Caudate nucleus (tissue), 63 donors: ENCODE measurements at places on chromosomes 16 and 17.

DNA sequence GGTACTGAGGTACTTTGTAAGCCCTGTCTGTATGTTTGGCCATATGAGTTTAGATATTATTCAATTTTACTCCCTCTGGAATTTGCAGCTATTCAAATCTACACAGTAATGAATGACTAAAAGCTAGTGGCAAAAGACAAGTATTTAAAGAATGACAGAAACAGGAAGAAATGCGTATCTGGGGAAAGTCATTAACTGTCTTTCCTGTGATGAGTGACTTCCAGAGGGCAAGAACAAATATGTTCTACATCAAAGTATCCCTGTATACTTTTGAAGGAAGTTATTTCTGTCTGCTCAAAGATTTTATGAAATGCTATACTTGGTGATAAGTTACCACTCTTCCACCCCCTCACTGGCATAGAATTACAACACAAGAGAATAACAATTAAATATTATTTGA, 489.3 kb upstream of the SOX9 start:
- DNase-seq: no peak

- no peak for DNase-seq
Observed at GRCh38 chr17:42922294-42922693, 21.7 kb downstream of the G6PC1 start.

GRCh38 chr16:11152677-11153331, 103.2 kb downstream of the SOCS1 start:
- no peak for DNase-seq

DNA sequence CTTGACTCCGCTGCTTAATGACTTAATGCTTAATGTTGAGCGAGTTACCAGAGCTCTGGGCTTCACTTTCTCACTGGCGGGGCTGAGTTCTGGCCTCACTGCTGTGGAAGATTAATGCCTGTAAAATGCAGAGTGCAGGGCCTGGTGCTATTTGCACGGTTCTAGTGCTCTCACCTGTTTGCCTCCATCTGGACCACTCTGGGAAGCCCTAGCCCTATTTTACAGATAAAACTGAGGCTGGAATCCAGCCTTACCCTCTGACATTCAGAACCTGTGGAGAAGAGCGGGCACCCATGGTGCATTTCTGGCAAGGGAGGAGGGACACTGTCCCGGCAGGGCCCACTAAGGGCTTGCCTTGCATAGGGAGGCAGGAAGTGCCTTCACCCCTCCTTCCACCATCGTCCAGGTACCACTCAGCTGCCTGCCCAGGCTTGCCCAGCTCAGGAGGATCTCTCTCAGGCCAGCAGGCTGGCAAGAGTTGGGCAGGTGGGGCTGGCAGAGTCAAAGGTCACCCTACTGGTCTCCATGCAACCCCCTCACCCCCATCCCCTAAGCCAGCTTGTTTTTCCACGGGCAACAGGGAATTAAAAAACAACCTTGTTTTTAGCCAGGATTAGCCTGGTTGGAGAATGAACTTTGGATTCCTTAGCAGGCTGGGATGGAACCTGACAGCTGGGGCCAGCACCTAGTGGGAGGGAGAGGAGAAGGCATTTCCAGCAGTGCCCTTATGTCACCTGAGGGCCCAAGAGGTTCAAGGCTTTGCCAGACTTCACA, 4.1 kb upstream of the UBALD1 start:
- DNase-seq: no peak

DNA sequence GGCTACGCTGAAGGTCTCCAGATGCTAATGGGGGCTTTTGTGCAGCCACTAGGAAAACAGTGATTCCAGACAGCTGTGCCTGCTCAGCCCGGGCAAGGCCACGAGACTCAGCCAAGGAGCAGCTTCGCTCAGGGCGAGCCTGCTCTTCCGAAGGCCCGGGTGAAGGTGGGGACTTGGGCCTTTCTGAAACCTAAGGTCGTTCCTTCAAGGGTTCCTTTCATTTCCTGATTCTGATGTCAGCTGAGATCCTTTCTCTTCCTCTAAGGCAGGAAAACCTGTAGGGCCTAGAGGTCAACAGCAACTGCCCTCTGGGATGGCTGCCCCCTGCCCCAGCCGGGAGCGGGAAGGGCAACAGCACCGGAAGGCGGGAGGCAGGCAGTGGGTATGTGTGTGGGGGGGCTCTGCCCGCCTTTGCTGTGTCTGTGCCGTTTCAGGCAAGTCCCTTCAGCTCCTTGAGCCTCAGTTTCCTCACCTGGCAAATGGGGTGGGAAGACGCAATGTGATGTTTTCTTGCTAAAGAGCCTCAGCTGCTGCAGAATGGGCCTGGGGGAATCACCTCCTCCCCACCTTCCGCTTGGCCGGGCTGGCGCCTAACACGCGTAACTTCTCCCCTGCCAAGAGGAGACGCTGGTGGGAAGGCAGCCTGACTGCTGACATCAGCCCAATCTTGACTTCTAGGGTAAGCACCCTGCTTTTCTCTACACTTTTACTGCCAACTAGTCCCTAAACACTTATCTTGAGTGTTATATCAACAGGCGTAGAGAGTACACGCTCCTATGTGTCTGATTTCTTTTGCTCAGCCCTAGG, 32.8 kb downstream of the IRF8 start:
- no peak for DNase-seq

- DNase-seq: no peak
Observed at GRCh38 chr17:57953219-57953618, 2.0 kb downstream of the CUEDC1 start.

DNA sequence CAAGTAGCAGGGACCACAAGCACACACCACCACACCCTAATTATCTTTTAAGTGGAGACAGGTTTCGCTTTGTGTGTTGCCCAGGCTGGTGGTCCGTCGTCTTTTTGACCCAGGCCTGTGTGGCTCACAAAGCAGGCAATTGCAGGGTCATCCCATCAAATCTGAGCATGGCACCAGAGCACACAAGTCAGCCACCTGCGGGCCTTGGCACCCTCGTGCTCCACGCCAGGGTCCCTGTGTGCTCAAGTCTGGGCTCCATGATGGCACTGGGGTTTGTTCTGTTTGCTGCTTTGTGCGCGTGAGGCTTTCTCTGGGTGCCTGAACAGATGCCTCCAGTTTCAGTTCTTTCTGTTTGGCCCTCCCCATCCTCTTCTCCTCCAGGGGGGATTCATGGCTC, 2.4 kb upstream of the CAPN15 start:
- DNase-seq: no peak

DNA sequence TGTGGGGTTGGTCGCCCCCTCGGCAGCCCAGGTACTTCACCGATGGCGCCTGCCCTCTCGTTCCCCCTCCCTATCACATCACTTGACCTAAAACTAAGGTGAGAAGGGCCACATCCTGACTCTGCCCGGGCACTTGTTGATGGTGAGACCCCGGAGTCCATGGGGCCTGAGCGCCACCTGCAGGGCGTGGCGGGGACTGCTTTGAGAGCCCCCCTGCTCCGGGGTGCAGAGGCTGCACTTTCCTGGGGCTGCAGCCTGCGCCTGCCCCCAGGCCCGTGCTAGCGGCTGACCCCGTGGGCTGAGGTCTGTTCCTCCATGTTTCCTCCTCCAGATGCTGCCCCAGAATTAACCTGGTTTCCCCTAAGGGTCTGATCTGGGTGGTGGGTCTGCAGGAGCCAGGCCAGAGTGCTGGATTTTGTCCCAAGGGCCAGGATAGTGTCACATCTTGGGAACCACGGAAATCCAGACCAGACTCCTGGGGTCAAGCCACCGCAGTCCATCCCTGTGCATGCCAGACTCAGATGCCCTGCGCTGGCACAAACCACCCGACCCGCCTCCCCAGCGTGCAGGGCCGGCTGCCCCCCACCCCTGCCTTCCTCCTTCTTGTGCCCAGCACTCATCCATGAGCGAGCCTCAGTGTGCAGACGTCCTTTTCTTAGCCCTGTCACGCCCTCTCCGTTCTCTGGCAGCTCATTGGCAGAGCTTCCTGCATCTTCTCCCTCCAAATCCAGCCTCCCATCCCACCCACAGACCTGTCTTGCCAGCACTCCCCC, 2.7 kb downstream of the NDUFAF8 start:
- no peak for DNase-seq

DNA sequence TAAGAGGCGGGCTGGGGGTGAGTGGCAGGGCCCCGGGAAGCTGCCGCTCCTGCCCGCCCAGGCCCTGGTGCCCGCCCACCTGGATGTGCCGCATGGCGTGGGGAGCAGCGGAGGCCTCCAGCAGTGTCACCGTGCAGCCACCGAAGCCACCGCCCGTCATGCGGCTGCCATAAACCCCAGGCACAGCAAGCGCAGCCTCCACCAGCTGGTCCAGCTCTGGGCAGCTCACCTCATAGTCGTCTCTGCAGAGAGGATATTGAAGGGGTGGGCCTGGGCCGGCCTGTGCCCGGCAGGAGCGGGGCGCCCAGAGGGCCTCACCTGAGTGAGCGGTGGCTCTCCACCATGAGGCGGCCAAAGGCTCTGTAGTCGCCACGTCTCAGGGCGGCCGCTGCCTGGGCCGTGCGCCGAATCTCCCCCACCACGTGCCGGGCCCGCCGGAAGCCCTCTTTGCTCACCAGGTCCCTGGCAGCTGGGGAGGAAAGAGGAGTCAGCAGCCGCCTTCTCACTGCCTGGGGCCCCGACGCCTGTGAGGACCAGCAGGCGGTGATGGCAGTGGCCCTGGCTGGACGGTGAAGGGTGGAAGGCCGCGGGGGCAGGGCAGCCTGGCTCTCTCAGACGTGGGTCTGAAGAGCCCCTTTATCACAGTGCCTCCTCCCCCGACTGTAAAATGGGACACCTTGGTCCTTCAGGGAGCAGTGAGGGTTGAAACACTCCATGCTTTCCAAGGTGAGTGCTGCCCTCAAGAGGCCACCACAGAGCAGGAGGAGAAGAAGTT, 6.7 kb downstream of the GALK1 start:
- DNase-seq: no peak

- no peak for DNase-seq
Observed at GRCh38 chr17:37168731-37169353, 206.9 kb upstream of the C17orf78 start.

DNA sequence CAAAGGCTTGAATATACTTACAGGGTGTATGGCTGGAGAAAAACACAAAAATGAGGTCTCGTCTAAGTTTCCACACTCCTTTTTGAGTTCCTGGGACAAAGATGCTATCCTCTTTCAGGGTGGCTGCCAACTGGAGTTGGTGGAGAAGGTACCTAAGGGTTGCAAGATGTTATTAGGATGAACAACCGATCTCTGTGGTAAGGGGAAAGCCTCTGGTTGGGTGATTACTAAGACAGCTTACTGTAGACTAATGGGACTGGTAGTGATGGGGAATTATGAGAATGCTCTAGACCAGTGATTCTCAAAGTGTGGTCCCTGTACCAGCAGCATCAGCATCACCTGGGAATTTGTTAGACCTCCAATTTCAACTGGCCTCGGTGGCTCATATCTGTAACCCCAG, 6.0 kb downstream of the ADAT1 start:
- DNase-seq: no peak

DNA sequence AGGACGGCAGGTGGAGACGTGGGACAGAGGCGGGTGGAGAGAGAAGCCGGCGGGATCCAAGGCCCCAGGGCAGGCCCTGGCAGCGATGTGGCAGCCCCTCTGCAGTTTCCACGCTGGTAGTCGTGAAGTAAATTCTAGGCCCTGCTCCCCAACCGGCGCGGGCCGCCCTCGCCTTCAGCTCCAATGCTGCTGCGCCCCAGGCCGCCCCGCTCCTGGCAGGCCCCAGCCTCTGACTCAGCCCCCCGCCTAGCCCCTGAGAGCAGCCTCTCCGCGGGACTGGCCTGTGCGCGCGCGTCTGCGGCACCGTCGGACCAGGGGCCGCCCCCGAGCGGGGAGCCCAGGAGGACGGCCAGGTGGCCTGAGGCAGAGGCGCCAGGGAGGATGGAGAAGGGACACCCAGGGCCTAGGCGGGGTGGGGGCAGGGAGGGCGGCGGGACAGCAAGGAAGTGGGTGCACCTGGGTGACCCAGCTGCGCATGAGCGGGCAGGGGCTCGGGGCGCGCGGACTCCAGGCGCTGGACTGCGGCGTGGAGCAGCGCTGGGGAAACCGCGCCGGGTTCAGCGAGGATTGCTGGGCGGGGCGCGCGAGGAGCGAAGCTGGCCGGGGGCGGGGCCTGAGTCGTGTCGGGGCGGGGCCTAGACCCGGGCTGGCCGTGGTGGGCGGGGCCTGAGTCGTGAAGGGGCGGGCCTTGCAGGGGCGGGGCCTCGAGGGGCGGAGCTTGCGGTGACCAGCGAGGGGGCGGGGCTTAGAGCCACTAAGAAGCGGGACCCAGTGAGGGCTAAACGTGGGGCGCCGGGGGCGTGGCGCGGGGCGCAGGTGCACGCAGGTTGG, 29.6 kb downstream of the ZNF778 start:
- DNase-seq: peak; percentile 91

GRCh38 chr16:54006693-54007092, 279.9 kb downstream of the IRX3 start:
- no peak for DNase-seq

- no peak for DNase-seq
Observed at GRCh38 chr17:14346801-14347200, 45.9 kb downstream of the HS3ST3B1 start.

- no peak for DNase-seq
Observed at GRCh38 chr16:71555230-71555891, 21.5 kb downstream of the TAT start.

GRCh38 chr16:57781741-57782606, 20.3 kb downstream of the KIFC3 start:
- DNase-seq: no peak

DNA sequence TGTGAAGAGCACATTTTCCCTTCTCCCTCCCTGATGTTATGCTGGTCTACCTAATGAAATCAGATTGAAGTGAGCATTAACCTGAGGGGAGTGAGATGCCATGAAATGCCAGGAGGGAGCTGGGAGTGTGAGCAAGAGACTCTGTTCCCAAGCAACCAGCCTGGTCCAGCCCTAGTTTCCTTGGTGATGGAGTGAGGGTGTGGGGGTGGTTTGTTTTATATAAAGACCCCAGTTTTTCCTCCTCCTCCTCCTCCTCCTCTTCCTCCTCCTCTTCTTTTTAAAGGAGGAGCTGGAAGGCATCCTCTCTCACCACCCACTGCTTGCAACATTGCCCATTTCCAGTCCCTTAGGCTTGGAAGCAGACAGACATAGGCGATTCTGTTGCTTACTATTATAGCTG, 97.1 kb downstream of the DNAH3 start:
- peak; percentile 73 for DNase-seq

GRCh38 chr17:82202981-82203380, 9.7 kb downstream of the CCDC57 start:
- no peak for DNase-seq

GRCh38 chr17:69388822-69389442, 25.6 kb upstream of the MAP2K6 start:
- no peak for DNase-seq

GRCh38 chr17:17609121-17609520, 17.6 kb upstream of the PEMT start:
- no peak for DNase-seq

GRCh38 chr17:10060526-10060925, 137.9 kb downstream of the GAS7 start:
- no peak for DNase-seq
